Fibroblast of upper back skin (primary cell): ENCODE measurements at places on chromosomes 7 and 10.

DNA sequence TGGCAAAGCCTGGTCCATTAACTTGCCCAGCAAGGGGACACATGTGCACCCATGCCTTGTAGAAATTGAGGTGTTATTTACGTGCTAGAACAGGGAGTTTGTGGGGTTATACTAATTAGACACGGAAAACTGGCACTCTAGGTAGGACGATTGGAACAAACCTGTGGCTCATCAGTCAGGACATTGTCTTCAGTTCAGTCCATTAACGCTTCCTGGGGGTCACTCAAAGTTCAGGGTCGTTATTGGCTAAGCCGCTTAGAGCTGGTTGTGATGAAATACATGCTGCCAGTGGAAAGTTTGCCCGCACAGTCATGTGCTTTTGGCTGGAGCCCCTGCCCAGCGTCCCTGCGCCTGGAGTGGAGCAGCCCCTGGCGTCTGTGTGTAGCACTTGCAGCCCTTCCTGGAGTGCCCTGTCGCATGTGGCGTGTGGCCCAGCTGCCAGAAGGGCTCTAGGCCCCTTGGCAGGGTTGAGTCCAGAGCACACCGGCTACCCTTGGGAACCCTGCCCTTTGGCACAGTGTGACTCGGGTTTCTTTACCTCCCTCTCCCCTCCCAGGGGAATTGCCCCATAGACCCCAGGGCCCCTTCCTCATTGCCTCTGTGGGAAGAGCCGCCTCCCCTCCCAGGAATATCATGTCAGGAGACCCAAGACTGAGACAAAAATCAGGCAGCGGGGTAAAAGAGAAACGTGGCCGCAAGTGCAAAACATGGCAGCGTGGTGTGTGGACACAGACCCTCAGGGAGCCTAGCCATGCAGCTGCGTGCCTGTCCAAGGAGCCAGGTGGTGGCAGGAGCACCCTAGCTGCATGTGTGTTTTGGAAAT lies 9.8 kb downstream of the ZNF775 start:
- no peak for DNase-seq

GRCh38 chr10:122421054-122421625 lies 33.3 kb upstream of the ARMS2 start:
- peak; percentile 33 for DNase-seq

- peak; percentile 55 for DNase-seq
These were observed 40.1 kb downstream of the BPGM start for GRCh38 chr7:134686786-134687185.

DNA sequence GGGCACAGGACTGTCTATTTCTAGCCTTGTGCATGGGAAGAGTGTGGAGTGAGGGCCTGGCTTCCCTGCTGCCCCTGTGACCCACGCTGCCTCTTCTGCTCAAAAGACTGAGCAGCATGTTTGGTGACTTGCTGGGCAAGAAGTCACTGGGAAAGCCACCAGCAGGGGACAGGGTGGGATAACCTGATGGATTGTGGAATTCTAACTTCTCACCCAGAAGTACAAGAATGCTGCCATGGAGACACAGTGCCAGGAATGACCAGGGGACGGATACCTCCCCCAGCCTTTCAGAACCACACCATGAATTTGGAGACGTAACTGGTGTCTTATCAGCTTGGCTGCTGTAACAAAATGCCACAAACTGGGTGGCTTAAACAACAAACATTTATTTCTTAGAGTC lies 28.4 kb downstream of the GALNTL5 start:
- DNase-seq, result no peak

DNA sequence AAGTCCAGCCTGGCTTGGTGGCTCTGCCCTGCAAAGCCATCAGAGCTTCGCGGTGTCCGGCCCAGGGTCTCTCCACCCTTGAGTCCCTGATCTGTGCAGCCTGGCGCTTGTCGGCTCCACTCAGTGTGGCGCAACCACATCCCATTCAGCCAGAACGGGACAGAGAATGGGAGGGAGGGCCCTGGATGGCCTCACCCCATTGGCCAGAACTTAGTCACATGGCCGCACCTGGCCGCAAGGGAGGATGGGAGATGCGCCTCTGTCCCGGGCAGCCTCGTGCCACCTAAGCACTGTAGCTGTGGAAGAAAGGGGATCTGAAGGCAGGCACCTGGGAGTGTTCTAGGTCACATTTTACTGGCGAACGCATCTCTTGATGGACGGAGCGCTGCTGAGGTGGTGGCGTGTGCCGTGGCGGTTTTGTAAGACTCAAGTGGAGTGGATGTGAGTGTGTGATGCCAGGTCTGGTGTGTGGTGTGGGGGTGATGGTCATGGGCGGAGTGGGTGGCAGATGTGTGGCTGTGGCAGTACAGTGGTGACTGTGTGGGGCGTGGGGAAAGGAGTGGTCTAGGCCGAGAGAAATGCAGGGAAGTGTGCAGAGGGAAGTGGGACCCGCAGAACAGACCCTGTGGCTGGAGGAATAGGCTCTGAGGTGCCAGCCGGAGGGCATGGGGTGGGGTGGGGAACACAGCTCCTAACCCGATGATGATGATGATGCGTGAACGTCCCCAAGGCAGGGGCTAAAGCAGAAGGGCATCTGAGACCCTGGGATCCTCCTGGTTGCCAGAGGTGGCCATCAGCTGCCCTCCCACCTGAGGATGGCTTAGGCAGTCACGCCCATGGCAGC lies 19.0 kb downstream of the CLEC2L start:
- DNase-seq, result no peak

DNA sequence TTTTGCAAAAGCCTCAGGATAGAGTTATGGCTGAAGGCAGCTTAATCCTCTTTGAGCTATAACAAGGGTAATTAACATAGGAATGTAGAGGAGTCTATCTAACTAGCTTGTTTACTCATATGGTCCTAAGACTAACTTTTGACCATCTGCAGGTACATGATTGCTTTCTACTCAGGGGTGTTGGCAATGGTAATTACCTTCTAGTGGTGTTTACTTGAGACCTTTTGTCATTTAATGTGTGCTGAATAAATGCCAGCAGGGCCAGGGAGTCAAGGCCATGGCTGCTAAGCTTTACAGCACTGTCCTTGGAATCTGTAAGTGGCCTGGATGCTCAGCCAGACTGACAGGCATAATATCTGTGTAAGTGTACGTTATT lies 1325.0 kb downstream of the XPNPEP1 start:
- no peak for DNase-seq

DNA sequence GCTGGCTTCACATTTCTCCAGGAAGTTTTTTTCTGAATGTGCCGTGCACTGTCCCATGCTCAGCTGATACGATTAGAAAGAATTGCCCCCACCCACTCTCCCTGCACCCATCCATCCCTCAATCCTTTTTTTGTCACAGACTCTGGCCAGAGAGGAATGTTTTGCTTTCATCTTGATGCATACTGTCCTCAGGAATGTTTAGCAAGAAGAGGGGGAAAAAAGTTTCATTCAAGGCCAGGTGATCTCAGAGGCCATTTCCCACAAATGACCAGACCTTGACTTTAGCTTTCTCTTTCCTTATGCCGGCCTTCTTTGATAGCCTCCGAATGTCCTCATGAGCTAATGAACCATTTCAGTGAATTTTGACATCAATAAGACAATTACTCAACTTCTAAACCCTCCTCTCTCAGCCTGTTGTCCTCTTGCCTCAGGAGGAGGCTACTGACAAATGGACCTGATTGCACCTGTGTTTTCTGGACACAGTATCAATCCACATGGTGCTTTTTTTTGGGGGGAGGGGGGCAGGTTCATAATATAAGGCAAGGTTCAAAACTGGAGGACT lies 105.0 kb upstream of the KLF6 start:
- peak; percentile 82 for DNase-seq

DNA sequence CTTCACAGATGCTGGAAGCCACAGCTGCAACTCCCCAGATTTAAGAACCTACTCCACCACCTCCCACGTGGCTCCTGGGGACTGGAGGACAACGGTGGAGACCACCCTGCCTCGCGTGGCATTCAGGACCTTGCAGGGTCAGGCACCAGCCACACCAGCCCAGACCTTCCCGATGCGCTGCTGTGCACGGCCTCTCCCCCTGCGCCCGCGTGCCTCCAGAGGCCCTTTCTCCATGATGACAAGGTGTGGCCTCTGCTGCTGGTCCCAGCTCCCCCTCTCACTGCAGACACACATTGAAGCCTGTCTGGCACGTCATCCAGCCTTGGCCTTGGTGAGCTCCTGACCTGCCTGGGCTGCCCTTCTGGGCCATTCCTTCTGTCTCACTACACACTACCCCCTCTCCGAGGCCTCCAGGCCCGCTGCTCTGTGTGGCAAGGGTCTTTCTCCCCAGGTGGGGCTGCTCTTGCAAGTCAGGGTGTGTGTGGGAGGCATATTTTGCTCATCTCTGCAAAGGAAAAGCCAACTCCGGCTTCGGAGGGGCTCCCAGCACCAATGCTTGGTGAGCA lies 254.8 kb downstream of the MAD1L1 start:
- no peak for DNase-seq

- peak; percentile 37 for DNase-seq
These were observed 39.8 kb upstream of the EPC1 start for GRCh38 chr10:32386623-32387260.

GRCh38 chr10:70698211-70698610 lies 25.9 kb downstream of the ADAMTS14 start:
- DNase-seq, result no peak

GRCh38 chr10:49153971-49154370 lies 20.1 kb upstream of the FAM170B start:
- peak; percentile 77 for DNase-seq

DNA sequence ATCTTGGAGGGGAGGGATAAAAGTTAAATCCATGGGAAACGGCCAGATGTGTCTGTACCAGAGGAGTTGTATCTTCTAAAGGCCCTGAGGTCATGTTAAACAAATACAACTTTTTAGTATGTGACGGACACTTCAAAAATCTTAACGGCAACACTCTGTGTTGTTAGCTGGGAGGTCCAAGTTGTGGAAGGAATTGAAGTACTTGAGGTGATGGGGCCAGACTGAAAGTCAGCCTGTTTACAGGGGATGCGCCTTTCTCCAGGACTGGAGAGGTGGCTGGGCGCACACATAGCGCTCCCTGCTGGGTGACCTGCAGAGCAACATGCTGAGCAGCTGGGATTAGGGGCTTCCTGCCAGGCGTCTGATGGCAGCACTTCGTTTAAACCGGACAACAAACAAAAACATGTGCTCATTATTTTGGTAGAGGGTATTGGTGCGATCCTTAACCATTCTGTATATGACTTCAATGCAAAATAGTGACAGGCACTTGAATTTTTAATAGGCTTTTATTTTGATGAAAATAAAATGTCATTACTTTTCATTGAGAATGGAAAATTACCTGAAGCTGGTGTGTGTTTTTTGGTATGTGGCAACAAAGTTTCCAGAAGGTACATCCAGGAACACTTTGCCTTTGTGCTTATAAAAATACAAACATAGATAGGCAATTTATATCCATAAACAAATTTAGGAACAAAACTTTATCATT lies 198.2 kb downstream of the MLLT10 start:
- DNase-seq, result peak; percentile 71

- no peak for DNase-seq
These were observed 947.3 kb downstream of the IPMK start for GRCh38 chr10:57320416-57320815.

GRCh38 chr10:89164080-89164479 lies 43.0 kb downstream of the CH25H start:
- no peak for DNase-seq

DNA sequence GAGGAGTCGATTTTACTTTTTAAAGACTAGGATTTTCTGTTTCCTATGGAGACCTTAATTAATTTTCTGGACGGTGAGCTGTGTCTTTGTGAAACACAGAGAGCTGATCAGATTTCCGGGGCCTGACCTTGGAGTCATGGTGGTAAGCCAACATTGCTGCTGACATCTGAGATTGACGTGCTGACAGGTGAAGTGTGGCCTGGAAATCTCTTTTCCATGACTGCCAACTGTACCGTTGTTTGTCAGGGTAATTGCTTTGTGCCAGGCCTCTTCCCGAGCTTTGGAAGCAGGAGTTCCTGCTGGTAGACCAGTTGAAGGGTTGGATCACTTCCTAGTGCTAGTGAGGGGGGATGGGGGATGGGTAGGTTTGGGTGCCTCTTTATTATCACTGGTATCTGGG lies 71.2 kb downstream of the ADRA2A start:
- no peak for DNase-seq

DNA sequence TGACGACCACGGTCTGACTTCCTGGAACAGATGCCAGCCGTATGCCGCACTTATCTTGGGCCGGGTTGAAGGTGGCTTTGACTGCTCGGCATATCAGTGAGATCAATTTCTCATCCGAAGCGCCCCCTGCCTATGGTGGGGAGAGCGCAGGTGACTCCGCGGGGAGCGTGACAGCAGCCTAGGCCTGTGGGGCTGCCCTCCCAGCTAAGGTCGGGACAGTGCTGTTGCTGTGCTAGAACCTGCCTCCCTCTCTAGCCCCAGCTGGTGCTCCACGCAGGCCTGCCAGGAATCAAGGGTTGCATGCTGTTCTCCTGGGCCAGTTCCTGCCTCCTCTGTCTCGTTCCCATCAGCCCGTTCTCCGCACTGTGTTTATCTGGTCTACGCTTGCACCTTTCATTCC lies 49.8 kb downstream of the PODXL start:
- DNase-seq, result no peak

DNA sequence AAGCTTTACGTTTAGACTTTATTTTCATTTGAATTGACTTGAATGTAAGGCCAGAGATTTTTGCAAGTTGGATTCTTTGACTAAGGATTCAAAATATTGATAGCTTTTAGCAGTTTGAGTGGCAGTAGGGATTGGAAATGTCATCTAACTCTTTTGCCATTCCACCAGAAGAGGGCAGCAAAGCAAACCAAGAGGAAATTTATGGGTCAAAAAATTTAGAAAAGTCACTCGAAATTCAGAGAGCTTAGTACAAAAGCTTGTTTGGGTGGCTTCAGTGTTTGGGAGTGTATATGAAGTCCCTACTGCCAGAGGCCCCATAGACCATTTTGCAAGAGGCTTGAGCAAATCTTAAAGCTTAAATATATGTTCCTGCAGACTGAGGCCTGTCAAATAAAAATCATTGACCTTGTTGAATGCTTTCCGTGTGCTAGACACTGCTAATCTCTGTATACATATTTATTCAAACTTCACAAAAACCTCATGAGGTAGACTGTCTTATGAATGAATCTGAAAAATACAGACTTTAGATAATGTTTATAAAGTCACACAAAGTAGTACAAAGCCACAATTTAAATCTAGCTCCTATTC lies 44.6 kb upstream of the RSBN1L start:
- peak; percentile 44 for DNase-seq

GRCh38 chr10:54284526-54285193 lies 516.4 kb downstream of the PCDH15 start:
- no peak for DNase-seq

- DNase-seq, result peak; percentile 67
These were observed 18.5 kb upstream of the FOXL3 start for GRCh38 chr7:271266-272107.

GRCh38 chr10:126668505-126668904 lies 2.0 kb downstream of the C10orf90 start:
- DNase-seq, result no peak

GRCh38 chr7:105350906-105351305 lies 37.8 kb downstream of the SRPK2 start:
- no peak for DNase-seq
